ENCODE measurements at places on chromosomes 6 and 20.
A peak's percentile ranks its signal among the peaks of the same experiment; 100 is the strongest.

DNA sequence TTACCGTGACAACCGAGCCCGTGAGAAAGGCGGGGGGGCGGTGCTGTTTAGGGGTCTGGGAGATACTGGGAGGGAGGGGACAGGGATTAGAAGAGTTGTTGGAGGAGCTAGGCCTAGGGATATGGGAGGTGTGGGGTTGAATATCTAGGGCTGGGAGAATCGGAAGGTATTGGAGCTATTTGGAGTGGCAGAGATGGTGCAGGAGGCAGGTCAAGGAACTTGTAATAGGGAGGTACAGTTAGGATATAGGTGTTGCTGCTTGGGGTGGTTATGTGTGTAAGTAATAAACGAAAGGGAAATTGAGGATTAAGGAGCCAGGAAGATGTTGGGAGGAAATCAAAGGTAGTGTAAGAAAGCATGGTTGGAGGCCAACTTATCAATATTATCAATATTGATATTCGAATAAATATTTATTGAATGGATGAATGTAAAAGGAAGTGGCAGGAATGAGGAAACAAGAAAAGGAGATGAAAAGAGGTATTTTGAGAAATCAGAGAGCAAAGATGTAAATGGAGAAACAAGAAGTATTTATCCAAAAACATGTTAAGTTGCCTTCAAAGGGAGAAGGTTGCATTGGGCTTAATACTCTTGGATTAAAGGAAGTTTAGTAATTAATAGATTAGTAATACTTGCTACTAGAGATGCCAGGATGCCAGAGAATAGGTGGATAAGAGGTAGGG is 602 bp downstream of the PPP1R11 start:
- DNase-seq, result no peak

GRCh38 chr6:40251637-40252300 is 317.5 kb upstream of the MOCS1 start:
- DNase-seq, result no peak

GRCh38 chr20:48635791-48636267 is 192.0 kb downstream of the PREX1 start:
- DNase-seq, result peak; percentile 53

- no peak for DNase-seq
Measured at GRCh38 chr20:11852811-11853210, 64.9 kb upstream of the BTBD3 start.

GRCh38 chr6:158660333-158660754 is 10.5 kb downstream of the SYTL3 start:
- peak; percentile 63 for DNase-seq

- no peak for DNase-seq
Measured at GRCh38 chr6:73343164-73343563, 10.9 kb downstream of the DPPA5 start.

DNA sequence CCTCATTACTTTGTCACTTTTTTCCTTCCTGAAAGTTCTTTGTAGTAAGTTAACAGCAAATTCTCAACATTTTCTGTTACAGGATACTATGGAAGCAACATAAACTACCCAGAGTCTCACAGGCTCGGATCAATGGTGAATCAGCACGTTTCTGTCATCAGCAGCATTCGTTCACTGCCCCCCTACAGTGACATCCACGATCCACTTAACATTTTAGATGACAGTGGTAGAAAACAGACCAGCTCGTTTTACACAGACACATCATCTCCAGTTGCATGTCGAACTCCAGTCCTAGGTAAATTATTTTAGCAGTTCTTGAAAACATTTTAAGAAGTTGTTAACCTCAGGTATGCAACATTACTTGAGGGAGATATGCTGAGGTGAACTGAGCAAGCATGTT is 51.6 kb downstream of the RFX6 start:
- no peak for DNase-seq

DNA sequence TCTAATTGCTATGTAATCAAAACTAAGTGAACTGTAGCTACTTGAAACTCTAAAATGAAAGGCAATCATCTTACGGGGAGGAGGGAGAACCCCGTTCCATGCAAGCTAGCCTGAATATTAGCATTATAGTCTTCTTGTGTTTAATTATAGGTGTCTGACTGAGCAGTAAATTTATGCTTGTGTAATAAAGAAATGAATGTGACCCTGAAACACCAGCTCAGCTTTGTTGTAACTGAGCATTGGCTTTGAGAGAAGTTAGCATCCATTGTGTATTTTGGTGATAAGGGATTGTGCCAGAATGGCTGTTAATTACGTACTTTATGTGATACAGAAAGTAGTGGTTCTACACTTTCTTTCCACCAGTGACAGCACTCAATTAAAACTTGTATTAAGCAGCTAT is 86.9 kb downstream of the QKI start:
- no peak for DNase-seq

GRCh38 chr6:125255201-125255600 is 46.6 kb downstream of the HDDC2 start:
- no peak for DNase-seq

DNA sequence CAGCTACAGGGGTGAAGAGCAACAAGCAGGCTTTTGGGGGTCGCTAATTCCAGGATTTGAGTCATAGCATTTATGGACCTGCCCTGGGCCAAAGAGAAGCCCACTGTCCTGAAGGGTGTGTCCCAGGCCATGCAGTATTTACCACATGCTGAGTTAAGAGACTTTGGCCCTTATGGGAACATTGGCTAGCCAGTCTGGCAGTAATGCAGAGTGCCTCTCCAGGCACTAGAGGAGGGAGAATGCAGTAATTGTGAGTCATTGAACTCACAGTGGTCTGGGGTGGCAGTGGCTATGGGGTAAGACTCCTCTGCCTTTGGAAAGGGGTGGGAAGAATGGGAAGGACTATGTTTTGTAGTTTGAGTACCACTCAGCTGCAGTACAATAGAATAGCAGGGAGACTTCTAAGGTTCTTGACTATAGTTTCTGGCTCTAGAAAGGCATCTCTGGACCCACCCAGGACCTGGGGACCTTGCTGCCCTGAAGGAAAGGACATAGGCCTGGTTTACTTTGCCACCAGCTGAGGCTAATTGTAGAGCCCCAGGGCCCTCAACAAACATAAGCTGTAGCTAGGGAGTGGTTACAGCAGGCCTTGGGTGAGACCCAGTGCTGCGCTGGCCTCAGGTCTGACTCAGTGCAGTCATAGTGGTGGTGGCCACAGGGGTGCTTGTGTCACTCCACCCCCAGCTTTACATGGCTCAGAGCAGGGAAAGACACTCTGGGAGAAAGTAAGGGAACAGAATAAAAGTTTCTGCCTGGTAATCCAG is 520.9 kb downstream of the HTR1B start:
- DNase-seq, result no peak

- DNase-seq, result no peak
Measured at GRCh38 chr6:157361886-157362285, 19.1 kb upstream of the ZDHHC14 start.

DNA sequence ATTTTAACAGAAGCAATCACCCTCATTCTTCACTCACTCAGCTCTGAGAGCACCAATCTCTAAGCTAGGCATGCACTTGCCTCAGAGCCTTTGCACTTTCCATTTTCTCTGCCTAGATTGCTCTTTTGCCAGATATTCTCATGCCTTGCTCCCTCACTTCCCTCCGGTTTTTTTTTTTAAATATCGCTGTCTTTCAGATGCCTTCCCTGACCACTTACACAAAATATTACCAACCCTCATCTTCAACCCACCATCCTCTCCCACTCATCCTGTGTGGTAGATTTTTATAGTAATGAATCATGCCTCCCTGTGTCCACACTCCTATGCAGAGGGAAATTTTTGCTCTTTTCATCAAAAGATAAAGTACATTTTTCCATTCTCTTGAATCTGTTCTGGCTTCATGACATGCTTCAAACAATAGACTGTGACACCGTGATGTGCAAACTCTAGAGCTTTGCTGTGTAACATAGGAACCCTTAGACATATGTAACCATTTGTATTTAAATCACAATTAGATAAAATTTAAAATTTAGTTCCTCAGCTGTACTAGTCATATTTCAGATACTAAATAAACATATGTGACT is 437.1 kb downstream of the UTRN start:
- DNase-seq, result no peak

GRCh38 chr6:98056955-98057354 is 773.9 kb upstream of the MMS22L start:
- DNase-seq, result no peak

DNA sequence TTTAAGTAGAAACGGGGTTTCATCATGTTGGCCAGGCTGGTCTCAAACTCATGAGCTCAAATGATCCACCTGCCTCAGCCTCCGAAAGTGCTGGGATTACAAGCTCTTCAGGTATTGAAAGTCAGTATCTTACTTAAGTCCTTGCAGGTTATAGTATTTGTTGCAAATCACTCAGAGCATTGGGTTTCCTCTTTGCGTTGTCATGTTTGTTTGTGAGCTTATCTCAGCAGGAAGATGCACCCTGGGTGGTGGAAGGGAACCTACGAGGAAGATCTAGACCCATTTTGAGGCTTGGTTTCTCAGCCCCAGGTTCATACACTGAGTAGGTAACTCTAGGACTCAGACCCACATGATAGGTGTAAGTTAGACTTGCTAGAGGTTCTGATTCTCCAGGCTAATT is 18.6 kb downstream of the MYH7B start:
- no peak for DNase-seq
